ENCODE measurements at places on chromosomes 13 and 19. TPM values are rescaled to one million over a fixed set of nuclear protein-coding genes. Genes with fewer than 3 reads are reported as not detected.

GRCh38 chr13:99225078-99225477 is 24.4 kb downstream of the UBAC2 start:
- no peak overlapping the region for H3K4me3 ChIP-seq
- no peaks in the 10 kb centered on the region for H3K36me3 ChIP-seq
- no peak overlapping the region for H3K27ac ChIP-seq
- peaks cover 74% of the 10 kb centered on the region for H3K4me1 ChIP-seq
- DNase-seq = no peak

The TNFSF9 gene
- total RNA-seq = 0.38 TPM

The DCLK1 gene
- total RNA-seq = not detected

GRCh38 chr13:34037636-34038540 is 219.9 kb downstream of the RFC3 start:
- no peak overlapping the region for H3K4me3 ChIP-seq
- H3K27ac ChIP-seq = no peak overlapping the region
- no peaks in the 10 kb centered on the region for H3K36me3 ChIP-seq
- DNase-seq = no peak
- no peaks in the 10 kb centered on the region for H3K4me1 ChIP-seq

The ZNF260 gene
- total RNA-seq = 2.9 TPM

- no peak overlapping the region for H3K27ac ChIP-seq
- no peaks in the 10 kb centered on the region for H3K4me1 ChIP-seq
- no peak for DNase-seq
- no peaks in the 10 kb centered on the region for H3K27me3 ChIP-seq
These were observed 8.2 kb upstream of the PCDH9 start for GRCh38 chr13:67238277-67238859.

The TEX29 gene
- total RNA-seq = 0.59 TPM

- no peak overlapping the region for H3K4me3 ChIP-seq
- no peak for DNase-seq
- no peak overlapping the region for H3K27ac ChIP-seq
- no peaks in the 10 kb centered on the region for H3K27me3 ChIP-seq
- H3K36me3 ChIP-seq = no peaks in the 10 kb centered on the region
- H3K4me1 ChIP-seq = no peaks in the 10 kb centered on the region
These were observed 11.4 kb downstream of the TMEM255B start for GRCh38 chr13:113770441-113770840.

The TNNT1 gene
- not detected for total RNA-seq

DNA sequence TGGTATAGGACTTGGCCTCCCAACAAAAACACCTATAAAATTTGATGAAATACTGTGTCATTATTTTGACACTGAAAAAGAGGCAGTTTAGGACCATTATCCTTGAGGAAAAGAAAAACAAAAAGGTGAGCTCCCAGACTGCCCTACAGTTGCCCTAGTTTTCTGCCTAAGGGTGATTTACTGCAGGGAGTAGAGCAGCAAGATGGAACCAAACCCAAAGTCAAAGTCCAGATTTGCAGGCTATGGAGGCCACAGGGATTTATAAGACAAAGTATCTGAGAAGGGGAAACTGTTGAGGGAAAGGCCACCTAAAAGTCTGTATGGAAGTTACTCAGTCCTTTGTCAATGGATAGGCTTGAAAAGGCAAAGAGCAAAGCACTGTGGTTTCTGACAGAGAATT is 112.4 kb upstream of the TRPC4 start:
- DNase-seq = no peak
- H3K36me3 ChIP-seq = no peaks in the 10 kb centered on the region
- H3K27ac ChIP-seq = no peak overlapping the region
- H3K27me3 ChIP-seq = no peaks in the 10 kb centered on the region
- no peaks in the 10 kb centered on the region for H3K4me1 ChIP-seq

GRCh38 chr19:31274251-31275067 is 74.8 kb downstream of the TSHZ3 start:
- H3K27me3 ChIP-seq = no peaks in the 10 kb centered on the region
- no peaks in the 10 kb centered on the region for H3K36me3 ChIP-seq
- H3K4me3 ChIP-seq = no peak overlapping the region
- no peak for DNase-seq

The GNA15 gene
- total RNA-seq = 0.73 TPM

DNA sequence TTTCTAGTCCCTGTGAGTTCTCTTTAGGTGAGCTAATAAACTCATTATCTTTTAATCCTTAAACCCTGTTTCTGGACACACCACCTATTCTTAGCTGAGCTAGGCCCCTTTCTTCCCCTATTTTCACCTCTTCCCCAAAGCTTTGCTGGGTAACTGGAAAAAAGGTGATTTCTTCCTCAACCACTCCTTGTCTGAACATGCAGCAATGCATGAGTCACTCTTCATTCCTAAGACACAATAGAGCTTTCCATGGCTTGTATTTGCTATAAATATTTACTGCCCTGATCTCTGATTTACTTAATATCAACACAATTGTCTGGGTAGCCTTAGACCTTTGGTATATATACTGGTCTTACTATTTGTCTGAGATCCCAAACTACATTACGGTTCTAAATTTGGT is 370.9 kb downstream of the KLF5 start:
- no peak overlapping the region for H3K27ac ChIP-seq
- no peak overlapping the region for H3K4me3 ChIP-seq
- no peaks in the 10 kb centered on the region for H3K27me3 ChIP-seq

- H3K27me3 ChIP-seq = no peaks in the 10 kb centered on the region
- no peaks in the 10 kb centered on the region for H3K36me3 ChIP-seq
- H3K27ac ChIP-seq = no peak overlapping the region
These were observed 3.6 kb downstream of the F2RL3 start for GRCh38 chr19:16892436-16892835.

- no peak overlapping the region for H3K4me3 ChIP-seq
- no peak overlapping the region for H3K27ac ChIP-seq
- H3K4me1 ChIP-seq = no peaks in the 10 kb centered on the region
- no peaks in the 10 kb centered on the region for H3K27me3 ChIP-seq
- no peaks in the 10 kb centered on the region for H3K36me3 ChIP-seq
- no peak for DNase-seq
These were observed 42.5 kb downstream of the CELF5 start for GRCh38 chr19:3266792-3267514.

DNA sequence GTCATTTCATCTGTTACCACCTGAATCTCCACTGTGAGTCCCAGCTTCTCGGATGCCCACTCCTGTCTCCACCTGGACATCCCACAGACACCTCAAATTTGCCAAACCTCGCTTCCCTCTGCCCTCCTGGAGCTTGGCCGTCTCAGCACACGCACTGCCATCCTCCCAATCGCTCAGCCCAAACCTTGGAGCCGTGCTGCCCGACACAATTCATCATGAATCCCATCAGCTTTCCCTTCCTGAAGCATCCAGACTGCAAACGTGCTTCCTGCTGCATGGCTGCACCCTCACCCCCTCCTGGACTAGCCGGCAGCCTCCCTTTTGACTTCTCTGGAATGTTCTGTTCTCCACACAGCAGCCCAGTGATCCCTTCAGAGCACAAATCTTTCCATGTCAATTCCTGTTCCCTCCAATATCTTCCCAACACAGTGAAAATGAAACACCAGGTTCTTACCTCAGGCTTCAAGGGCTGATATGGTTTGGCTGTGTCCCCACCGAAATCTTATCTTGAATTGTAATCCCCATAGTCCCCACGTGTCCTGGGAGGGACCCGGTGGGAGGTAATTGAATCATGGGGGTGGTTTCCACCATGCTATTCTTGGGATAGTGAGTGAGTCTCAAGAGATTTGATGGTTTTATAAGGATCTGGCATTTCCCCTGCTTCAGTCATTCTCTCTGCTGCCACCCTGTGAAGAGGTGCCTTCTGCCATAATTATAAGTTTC is 1.1 kb upstream of the PROZ start:
- no peaks in the 10 kb centered on the region for H3K27me3 ChIP-seq
- H3K36me3 ChIP-seq = no peaks in the 10 kb centered on the region
- peaks cover 20% of the 10 kb centered on the region for H3K4me1 ChIP-seq
- H3K4me3 ChIP-seq = no peak overlapping the region

DNA sequence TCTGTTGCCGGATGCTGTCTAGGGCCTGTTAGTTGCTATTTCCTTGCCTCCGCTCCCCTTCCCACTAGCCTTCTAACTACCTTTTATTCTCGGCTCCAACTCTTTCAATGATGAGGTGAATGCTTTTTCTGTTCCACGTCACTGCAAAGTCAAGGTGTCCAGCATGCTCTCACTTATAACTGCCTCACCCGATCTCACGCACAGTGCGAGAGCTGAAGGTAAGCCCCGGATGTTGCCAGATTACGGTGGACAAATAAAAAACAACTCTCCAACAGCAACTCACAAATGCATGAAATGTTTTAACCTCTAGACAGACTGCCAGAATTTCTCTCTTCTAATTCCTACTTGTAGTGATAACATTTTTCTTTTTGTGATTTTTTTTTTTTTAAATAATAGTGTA is 169.9 kb downstream of the STK24 start:
- H3K36me3 ChIP-seq = no peaks in the 10 kb centered on the region
- H3K4me3 ChIP-seq = no peak overlapping the region
- H3K27ac ChIP-seq = no peak overlapping the region
- no peaks in the 10 kb centered on the region for H3K4me1 ChIP-seq
- no peak for DNase-seq

The LIM2 gene
- not detected for total RNA-seq

The SIAH3 gene
- total RNA-seq = 2.4 TPM

- no peaks in the 10 kb centered on the region for H3K4me1 ChIP-seq
- no peak for DNase-seq
- H3K27ac ChIP-seq = no peak overlapping the region
- H3K4me3 ChIP-seq = no peak overlapping the region
- H3K36me3 ChIP-seq = no peaks in the 10 kb centered on the region
These were observed 139.8 kb upstream of the SOX1 start for GRCh38 chr13:111927181-111927540.

DNA sequence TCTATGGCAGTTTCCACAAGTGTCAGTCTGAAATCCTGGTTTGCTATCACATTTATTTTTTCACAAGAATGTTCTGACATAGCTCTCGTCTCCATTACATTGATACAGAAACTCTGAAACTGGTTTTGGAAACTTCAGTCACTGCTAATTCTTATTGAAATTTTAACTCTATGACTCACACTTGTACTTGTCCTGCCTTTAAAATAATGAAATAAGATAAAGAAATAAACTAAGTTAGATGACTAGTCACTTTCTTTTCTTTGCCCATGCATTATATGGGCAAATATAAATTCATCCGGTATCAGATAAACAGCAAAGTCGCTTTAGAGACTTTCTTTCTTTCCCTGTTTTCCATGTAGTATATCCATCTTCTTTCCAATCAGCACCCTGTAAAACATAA is 257.5 kb downstream of the PCDH9 start:
- no peak overlapping the region for H3K4me3 ChIP-seq
- H3K27me3 ChIP-seq = no peaks in the 10 kb centered on the region
- H3K4me1 ChIP-seq = no peaks in the 10 kb centered on the region
- no peaks in the 10 kb centered on the region for H3K36me3 ChIP-seq
- H3K27ac ChIP-seq = no peak overlapping the region

The CCDC194 gene
- total RNA-seq = 3.2 TPM

The JSRP1 gene
- 0.27 TPM for total RNA-seq

DNA sequence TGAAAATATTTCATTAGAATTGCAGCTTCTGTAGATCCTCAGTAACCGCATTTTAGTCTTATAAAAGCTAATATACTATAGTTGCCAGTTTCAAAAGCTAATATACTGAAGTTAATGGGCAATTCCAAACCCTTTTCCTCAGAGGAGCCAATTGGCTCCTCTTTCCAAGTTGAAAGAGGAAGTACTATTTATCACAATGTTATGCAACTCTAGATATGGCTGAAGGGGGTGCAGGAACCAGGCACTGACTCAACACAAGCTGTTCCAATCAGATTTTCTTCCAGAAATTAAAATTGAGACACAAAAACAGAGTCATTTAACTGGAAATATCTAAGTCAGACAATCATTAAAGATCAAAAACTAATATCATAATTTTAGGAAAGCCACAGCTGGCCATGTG is 258.9 kb downstream of the PCDH20 start:
- no peaks in the 10 kb centered on the region for H3K27me3 ChIP-seq
- H3K36me3 ChIP-seq = no peaks in the 10 kb centered on the region

DNA sequence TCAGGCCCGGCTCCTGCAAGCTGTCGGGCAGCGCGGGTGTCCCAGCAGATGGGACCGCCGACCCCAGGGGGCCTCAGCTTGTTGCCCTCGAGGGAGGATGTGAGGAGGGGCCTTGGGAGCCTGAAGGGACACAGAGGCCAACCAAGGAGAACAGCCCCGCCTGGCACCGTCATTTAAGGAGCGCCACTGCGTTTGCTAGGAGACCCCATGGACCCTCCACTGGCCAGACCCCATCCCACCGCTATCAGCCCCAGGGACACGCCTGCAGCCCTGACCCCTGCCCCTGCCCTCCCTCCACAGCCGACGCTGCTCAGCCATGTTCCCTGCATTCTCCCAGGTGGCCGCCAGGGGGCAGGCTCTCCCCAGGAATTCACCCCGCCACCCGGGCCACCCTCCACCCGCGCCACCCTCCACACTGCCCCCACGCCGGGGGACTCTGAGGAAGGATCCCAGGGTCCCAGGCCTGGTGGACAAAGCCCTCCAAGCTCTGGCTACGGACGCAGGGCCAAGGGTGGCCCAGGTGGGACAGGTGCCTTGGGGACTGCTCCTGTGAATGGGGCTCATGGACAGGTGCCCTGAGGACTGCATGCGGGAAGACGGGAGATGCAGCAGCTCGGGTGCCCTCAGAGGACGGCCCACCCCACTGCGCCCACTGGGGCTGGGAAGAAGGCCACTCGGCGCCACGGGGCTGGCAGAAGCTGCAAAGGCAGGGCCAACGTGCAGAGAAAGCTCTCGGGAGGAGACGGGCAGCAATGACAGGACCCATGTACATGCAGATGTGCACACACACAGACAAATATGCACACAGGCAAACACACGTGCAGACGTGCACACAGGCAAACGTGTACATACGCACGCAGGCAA is 34.4 kb downstream of the PIP5K1C start:
- DNase-seq = peak; percentile 84
- peaks cover 7% of the 10 kb centered on the region for H3K4me1 ChIP-seq
- no peaks in the 10 kb centered on the region for H3K27me3 ChIP-seq
- H3K4me3 ChIP-seq = no peak overlapping the region
- H3K36me3 ChIP-seq = no peaks in the 10 kb centered on the region

The KRTDAP gene
- total RNA-seq = not detected

The TRPC4 gene
- not detected for total RNA-seq

DNA sequence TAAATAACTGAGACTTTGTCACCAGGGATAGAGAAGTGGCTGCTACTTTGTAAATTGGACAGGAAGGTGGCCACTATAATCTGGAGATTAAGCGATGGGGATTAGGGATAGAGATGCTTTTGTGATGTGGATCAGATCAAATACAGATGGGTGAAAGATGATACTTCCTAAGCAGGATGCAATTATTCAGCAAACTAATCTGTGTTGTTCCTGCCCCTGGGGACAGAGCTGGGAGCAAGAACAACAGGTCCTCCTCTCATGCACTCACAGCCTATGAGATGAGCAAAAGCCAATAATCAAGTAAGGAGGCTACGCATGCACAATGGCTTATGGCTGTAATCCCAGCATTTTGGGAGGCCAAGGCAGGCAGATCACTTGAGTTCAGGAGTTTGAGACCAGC is 4.6 kb downstream of the RGL3 start:
- H3K36me3 ChIP-seq = no peaks in the 10 kb centered on the region
- DNase-seq = no peak
- no peak overlapping the region for H3K27ac ChIP-seq
- no peaks in the 10 kb centered on the region for H3K4me1 ChIP-seq
- peaks cover 3% of the 10 kb centered on the region for H3K27me3 ChIP-seq

The A1BG gene
- 7.0 TPM for total RNA-seq

GRCh38 chr13:75417656-75418055 is 64.3 kb downstream of the TBC1D4 start:
- no peak for DNase-seq
- no peak overlapping the region for H3K27ac ChIP-seq
- no peaks in the 10 kb centered on the region for H3K4me1 ChIP-seq
- H3K27me3 ChIP-seq = no peaks in the 10 kb centered on the region

All from naive thymus-derived CD4-positive, alpha-beta T cell (primary cell).